Activated CD4-positive, alpha-beta T cell treated with anti-CD3 and anti-CD28 coated beads, Interleukin-2, amount 50 U/mL, for 16 hours (primary cell): ENCODE measurements at places on chromosomes 12 and 14.

- no peak for DNase-seq
Measured at GRCh38 chr12:14885718-14886221, at the start of gene MGP. TSS of gene MGP (minus strand) at chr12:14885854. CDS start at chr12:14885791, 63 bp downstream.

- peak; percentile 54 for DNase-seq
Measured at GRCh38 chr14:35390577-35391387, 13.8 kb downstream of the NFKBIA start.

DNA sequence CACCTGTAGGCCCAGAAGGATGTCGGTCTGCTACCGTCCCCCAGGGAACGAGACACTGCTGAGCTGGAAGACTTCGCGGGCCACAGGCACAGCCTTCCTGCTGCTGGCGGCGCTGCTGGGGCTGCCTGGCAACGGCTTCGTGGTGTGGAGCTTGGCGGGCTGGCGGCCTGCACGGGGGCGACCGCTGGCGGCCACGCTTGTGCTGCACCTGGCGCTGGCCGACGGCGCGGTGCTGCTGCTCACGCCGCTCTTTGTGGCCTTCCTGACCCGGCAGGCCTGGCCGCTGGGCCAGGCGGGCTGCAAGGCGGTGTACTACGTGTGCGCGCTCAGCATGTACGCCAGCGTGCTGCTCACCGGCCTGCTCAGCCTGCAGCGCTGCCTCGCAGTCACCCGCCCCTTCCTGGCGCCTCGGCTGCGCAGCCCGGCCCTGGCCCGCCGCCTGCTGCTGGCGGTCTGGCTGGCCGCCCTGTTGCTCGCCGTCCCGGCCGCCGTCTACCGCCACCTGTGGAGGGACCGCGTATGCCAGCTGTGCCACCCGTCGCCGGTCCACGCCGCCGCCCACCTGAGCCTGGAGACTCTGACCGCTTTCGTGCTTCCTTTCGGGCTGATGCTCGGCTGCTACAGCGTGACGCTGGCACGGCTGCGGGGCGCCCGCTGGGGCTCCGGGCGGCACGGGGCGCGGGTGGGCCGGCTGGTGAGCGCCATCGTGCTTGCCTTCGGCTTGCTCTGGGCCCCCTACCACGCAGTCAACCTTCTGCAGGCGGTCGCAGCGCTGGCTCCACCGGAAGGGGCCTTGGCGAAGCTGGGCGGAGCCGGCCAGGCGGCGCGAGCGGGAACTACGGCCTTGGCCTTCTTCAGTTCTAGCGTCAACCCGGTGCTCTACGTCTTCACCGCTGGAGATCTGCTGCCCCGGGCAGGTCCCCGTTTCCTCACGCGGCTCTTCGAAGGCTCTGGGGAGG, at the start of gene LTB4R:
TSS of gene LTB4R (plus strand) at position 857 of the 959 bp plus-strand sequence. CDS start 4,150 bp downstream, outside the sequence.
- DNase-seq, result peak; percentile 69

DNA sequence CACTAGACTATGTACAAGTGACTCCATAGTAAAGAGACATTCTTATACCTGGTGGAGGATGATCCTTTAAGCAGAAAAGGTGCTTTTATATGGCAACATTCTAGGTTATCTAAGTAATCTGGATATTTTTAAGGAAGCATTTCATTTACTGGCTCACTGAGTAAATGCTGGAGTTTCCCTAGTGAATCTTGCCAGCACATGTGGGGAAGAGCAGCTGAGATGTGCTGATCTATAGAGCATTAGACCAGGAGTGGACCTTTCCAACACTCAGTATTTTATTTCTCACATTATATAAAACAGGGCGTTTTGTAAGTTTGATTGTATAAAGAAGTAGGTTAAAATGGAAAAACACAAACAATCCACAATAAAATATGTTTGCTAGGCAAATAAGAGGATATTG, 478.5 kb downstream of the ATP23 start:
- DNase-seq, result no peak

- DNase-seq, result peak; percentile 56
Measured at GRCh38 chr12:87848248-87848868, 180.8 kb downstream of the C12orf50 start.

GRCh38 chr12:124233041-124233796, 61.7 kb upstream of the RFLNA start:
- no peak for DNase-seq

GRCh38 chr12:91493308-91493707, 310.7 kb upstream of the DCN start:
- DNase-seq, result no peak

DNA sequence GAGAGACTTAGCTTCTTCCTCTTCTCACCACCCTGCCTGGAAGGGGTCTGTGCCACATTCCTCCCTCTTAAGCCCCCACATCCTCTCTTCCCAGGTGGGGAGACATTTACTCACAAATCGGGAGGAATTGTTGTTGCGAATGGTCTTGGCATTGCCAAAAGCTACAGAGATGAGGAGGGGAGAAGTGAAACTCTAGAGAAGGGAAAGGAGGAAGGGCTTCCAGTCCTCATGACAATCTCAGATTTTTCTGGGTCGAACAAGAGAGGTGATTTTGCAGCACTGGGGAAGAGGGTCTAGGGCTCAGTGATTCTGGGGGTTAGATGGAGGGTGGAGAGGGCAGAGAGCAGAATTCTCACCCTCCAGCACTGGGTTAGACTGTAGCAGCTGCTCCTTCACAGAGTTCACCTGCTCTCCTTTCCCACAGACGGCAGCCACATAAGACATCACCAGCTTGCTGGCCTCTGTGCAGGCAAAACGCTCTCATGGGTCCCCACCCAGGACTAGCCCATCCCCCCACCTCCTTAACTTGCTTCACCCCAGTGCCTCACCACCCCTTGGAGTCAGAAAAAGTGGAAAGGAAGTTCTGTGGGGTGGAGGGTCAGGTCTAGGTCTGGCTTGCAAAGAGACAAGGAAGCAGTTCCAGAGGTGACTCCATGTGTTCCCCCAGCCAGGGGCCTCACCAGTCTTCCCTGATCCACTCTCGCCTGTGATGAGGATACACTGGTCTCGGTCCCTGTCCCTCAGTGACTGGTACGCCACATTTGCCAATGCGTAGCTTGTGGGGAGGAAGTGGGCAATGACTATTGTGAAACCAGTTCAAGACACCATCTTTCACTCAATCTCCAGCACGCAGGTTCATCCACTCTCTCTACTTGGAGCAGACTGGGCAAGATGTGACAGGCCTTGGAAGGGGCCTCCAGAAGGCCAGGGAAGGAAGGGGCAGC, 2.7 kb downstream of the MYO1A start:
- DNase-seq, result peak; percentile 77

- DNase-seq, result no peak
Measured at GRCh38 chr14:37198273-37198598, 499 bp downstream of the MIPOL1 start.
